ENCODE measurements at places on chromosomes 13 and 19. TPM values are rescaled to one million over a fixed set of nuclear protein-coding genes. Genes with fewer than 3 reads are reported as not detected.

DNA sequence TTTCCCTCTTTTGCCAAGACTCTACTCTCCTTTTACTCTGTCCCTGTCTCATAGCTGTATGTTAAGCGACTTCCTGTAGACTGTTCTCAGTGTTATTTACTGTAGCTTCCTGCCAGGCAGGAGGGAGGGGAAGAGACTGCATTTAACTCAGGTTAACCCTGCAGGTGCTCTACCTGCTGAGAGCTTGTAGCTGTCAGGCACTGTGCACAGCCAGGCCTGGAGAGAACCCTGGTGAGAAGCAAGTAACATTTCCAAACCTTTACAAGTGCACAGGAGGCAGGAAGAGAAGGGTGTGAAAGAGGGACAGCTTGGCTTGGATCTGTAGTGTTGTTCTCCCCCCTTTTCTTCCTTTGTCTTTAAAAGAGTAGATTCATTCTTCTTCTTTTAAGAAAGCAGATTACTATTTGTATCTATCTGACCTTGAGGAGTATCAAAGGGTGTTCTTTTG is 167.1 kb downstream of the LMO7 start:
- DNase-seq = no peak

- DNase-seq = no peak
These were observed 46.2 kb downstream of the ACTN4 start for GRCh38 chr19:38693380-38694223.

KLK5 gene
- not detected for total RNA-seq

MBD3L3 gene
- total RNA-seq = not detected

DNA sequence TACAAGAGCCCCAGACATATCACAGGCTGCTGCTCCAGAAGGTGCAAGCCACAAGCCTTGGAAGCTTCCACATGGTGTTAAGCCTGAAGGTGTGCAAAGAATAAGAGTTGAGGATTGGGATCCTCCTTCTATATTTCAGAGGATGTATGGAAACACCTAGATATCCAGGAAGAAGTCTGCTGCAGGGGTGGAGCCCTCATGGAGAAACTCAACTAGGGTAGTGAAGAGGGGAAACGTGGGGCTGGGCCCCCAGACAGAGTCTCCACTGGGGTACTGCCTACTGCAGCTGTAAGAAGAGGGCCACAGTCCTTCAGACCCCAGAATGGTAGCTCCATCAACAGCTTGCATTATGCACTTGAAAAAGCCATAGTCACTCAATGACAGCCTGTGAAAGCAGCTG is 1444.0 kb downstream of the SLITRK1 start:
- no peak for DNase-seq

GRCh38 chr19:30175987-30176386 is 196.2 kb upstream of the ZNF536 start:
- DNase-seq = peak; percentile 64

DNA sequence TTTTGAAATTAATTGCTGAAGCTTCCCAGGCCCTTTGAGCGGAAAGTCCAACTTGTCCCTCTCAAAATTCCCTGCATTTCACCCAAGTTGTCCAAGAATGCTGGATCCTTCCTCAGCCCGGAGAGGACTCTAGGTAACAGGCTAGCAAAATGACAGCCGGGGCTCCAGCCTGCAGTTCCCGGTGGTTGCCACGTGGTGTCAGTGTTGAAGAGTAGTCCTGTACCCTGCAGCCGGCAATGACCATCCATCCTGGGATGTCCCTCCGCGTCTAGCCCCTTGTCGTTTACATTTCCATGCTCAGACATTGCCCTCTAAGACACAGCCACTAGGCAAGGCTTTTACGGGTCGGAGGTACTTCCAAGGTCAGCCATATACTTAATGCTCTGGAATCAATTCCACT is 31.4 kb upstream of the MTIF3 start:
- no peak for DNase-seq

KLK2 gene
- not detected for total RNA-seq

KLHL26 gene
- total RNA-seq = 9.4 TPM

GRCh38 chr19:48455908-48456562 is 661 bp downstream of the KCNJ14 start:
- DNase-seq = no peak

- DNase-seq = no peak
These were observed 8.9 kb downstream of the ZNF546 start for GRCh38 chr19:40005691-40006272.

- DNase-seq = no peak
These were observed 220.3 kb downstream of the KLF12 start for GRCh38 chr13:73913751-73914518.

GRCh38 chr13:79799059-79799867 is 318.3 kb downstream of the NDFIP2 start:
- DNase-seq = no peak

- peak; percentile 74 for DNase-seq
These were observed 78.2 kb downstream of the SHISA2 start for GRCh38 chr13:25973576-25973975.

DNA sequence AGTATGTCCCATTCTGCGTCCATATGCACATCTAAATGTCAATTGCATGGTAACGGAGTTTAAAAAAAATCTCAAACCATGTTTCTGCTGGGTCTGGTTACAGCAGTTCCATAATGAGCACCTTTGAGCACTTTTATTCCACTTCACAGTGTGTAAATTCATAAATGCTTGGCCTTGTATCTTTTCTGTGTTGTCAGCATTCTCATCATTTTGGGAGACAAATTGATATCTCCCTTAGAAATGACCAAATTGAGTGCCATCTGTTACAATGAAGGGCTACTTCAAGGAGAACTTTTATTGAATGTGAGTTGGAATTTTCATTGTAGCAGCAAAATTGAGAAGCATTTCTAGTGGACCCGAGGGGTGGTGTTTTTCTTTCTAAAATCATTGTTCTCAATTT is 432.9 kb upstream of the PCDH9 start:
- DNase-seq = no peak

DNA sequence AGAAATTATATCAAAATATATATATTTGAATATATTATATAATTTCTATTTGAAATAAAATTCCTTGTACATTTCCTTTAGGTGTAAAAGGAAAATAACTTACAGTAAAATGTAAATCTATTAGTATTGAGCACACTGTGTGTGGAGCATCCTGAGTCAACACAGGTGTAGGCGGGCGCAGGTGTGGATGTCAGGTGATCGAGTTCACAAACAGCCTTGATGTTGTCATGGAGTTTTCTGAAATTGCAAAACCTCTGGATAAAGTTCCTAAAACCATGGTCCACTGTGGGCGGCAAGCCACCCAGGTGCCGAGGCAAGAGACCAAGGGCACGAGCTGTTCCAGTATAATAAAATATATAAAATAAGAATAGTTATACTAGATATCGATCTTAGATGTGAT is 27.7 kb upstream of the MCF2L start:
- DNase-seq = no peak

DNA sequence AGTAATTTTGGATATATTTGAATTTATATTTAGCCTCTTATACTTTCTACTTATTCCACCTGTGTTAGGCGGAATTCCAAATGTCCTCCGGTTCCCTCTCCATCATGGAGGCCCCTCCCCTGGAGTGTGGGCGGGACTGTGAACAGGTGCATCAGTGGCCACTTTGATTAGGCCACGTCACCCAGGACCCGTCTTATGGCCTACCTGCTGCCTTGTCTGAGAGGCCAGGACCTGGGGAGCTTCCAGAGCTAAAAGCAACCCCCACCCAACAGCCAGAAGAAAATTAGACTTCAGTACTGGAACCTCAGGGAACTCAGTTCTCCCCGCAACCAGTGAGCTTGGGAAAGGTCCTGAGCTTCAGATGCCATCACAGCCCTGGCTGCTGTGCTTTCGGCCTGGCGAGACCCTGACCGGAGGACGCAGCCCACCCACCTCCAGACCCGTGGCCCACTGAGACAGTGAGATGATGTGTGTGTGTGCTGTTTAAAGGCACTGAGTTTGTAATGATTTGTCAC is 200.2 kb upstream of the SOX1 start:
- peak; percentile 90 for DNase-seq

LMTK3 gene
- 0.32 TPM for total RNA-seq

FCHO1 gene
- total RNA-seq = 1.6 TPM

DAZAP1 gene
- 44.9 TPM for total RNA-seq

DNA sequence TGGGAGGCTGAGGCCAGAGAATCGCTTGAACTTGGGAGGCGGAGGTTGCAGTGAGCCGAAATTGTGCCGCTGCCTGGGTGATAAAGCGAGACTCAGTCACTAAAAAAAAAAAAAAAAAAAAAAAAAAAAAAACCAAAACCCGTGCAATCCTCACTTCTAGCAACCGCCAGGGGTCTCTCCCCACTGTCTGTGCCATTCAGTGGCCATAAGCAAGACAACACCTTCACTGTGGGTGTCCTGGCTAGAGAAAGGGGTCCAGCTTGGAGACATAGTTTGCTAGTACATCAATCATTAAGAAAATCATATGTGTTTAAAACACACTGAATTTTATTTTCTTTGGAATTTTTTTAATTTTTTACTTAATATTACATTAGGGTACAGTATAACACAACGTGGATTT is 68.2 kb downstream of the RASL11A start:
- DNase-seq = no peak

DNA sequence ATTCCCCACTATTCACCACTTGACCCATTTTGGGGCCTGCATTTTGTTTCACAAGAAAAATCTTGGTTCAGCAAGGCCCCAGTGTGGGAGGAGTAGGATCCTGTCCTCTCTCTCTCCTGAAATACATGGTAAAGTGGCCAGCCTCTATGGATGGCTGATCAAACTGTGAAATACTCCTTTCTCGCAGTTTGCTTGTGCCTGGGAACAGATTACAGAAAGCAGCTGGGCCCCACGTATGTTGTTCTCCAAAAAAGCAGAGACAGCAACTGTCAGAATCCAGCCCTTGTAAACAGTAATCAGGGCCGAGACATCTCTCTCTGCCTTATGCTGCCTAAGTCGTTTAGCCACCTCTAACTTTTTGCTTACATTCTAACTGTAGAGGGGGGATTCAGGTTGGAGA is 61.0 kb upstream of the RAP2A start:
- DNase-seq = no peak
